Endothelial cell of umbilical vein (primary cell): ENCODE measurements at places on chromosomes 4 and X. TPM values are rescaled to one million over a fixed set of nuclear protein-coding genes. Genes with fewer than 3 reads are reported as not detected.

PDGFC gene
- total RNA-seq: 5.3 and 6.7 TPM in 2 replicates

DMRTC1 gene
- total RNA-seq: not detected in 2 replicates

GK2 gene
- not detected in 2 replicates for total RNA-seq

TMEM156 gene
- 1.00 and 2.7 TPM in 2 replicates for total RNA-seq

NEIL3 gene
- 6.9 and 8.2 TPM in 2 replicates for total RNA-seq

DNA sequence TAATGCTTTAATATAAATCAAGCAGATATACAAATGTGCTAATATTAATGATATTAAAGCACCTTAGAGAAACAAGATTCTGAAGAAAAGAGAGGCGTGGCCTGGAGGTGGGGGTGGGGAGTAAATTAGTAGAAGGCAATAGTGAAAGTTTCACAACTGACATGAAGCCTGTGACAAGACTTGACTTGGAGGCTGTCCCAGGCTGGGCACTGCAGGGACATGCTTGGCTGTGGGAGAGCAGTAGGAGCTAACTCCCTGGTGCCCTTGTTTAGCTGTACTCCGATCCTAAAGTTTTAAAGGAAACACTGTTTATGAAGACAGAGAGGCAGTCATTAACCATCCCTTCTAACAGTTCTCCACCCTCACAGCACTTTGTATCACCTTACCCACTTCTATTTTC lies 239.0 kb upstream of the MAB21L2 start:
- DNase-seq: no peak

DNA sequence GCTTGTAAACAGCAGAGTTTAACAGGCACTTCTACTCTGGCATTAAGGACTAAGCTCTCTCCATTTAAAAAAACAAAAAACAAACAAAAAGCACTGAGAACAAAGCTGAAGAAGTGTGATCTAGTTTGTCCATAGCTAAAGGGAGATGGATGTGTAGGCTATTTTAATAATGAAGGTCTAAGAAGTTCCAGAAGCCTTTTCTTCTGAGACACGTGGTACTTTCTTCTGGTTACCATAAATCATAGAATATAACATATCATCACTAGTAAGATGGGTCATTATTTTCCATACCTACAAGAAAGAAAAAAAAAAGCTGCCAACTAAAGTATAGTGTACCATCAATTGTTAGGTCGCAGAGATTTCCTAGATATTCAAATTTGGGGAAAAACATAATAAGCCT lies 722 bp upstream of the NBDY start:
- no peak for DNase-seq

DNA sequence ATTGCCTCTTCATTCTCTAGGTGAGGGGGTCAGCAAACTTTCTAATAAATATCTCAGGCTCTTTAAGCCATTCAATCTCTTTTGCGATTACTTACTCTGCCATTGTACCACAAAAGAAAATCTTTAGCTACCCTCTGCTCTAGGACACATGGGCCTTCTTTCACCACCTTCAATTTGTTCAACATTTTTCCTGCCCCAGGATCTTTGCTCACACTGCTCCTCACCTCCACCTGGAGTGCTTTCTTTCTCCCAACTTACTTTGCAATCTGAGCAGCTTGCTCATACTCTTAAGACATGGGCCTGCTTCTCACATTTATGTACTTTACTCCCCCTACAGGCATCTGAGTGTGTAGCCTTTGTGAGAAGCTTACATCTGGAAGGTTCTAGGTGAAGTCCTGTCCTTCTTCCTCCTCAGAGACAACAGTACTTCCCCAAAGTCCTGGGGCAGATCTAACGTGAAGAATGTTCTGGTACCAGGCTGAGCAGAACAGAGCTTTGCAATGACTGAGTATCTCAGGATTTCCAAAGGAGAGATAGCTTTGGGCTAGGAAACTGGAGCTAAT lies 55.0 kb upstream of the PRDM5 start:
- DNase-seq: peak; percentile 59

DNA sequence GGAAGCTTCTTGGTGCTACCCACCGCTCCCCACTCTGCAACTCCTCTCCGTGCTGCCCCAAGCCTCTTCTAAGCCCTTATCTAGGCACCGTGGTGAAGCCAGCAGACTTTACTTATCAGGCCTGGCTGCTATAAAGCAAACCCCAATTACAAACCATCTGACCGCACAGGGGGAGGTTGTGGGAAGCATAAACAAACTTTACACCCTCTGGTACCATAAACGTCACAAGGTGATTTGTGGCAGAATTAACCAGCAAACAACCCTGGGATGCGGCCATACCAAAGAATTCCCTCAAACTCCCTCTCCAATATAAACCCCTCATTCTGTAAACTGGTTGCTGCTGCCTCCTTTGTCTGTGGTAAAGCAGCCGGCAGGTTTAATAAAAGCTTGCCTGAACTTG lies 55.2 kb downstream of the MAGEC2 start:
- DNase-seq: no peak

- no peak for DNase-seq
Observed at GRCh38 chrX:137032341-137032694, 1.5 kb downstream of the GPR101 start.
